ENCODE measurements at places on chromosomes 7 and 10. TPM values are rescaled to one million over a fixed set of nuclear protein-coding genes. Genes with fewer than 3 reads are reported as not detected.

FAM20C gene
- total RNA-seq: 70.4 TPM

C10orf67 gene
- total RNA-seq: 0.16 TPM

PDE1C gene
- total RNA-seq: 63.1 TPM

AKR1D1 gene
- not detected for total RNA-seq

IGFBP1 gene
- total RNA-seq: 0.12 TPM

Data from hair follicle dermal papilla cell (primary cell).